Activated CD8-positive, alpha-beta memory T cell treated with anti-CD3 and anti-CD28 coated beads for 1 hour (primary cell): ENCODE measurements at places on chromosomes 4 and X.

- DNase-seq, result no peak
Observed at GRCh38 chr4:145839151-145839550, 99.5 kb downstream of the ZNF827 start.

GRCh38 chr4:189001971-189002450 is 862.8 kb downstream of the TRIML1 start:
- DNase-seq, result no peak

DNA sequence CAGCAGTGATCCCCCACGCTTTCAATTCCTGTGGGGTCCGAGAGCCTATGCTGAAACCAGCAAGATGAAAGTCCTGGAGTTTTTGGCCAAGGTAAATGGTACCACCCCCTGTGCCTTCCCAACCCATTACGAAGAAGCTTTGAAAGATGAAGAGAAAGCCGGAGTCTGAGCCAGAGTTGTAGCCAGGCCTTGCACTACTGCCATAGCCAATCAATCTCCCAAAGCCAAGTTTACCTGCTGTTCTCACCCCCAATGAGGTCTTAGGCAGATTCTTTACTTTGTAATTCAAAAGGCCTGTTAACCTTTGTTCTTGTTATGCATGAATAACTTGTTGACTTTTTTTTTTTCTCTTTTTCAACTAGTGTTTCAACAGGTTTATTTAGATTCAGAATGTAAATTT is 4.0 kb downstream of the MAGEB2 start:
- no peak for DNase-seq

DNA sequence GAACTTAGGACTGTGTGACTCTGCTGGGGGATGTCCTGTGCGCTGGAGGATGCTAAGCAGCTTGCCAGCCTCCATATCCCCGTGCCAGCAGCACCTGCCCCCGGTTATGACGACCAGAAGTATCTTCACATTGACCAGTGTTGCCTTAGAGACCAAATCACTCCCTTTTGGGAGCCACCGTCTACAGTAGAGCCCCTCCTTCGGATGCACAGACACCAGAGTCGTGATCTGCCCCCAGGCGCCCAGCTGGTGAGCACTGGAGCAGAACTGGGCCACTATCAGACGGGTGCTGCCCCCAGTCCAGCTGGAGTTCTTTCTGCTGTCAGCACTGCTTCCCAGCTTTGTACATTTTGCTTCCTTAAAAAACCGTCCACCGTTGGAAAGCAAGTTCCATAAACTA is 30.0 kb upstream of the TADA2B start:
- no peak for DNase-seq
